ENCODE measurements at places on chromosomes 3 and 15.

GRCh38 chr3:9397906-9398699 is 688 bp downstream of the SETD5 start:
- DNase-seq, result no peak

DNA sequence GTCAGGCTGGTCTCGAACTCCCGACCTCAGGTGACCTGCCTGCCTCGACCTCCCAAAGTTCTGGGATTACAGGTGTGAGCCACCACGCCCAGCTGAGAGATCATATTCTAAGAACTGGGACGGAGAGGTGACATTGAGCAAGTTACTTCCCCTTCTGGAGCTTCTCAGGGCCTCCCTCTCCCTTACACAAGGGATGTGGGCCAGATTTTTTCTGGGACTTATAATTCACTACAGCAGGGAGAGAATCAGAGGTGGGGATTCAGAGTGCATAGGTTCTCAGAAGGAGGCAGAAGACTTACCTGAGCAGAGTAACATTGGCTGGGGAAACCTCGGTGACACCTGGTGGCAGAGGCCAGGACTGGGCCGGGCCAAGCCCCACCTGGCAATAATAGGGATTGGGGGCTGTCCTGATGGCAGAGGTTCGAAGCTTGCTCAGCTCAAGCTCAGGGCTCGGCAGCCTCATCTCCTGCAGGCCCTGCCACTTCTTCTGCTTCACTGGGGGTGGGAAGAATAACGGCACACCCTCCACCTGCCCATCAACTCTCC is 6.8 kb downstream of the LTK start:
- DNase-seq, result no peak

- no peak for DNase-seq
Observed at GRCh38 chr3:140972833-140973232, 31.2 kb downstream of the SLC25A36 start.

GRCh38 chr3:88668180-88668579 is 439.2 kb upstream of the EPHA3 start:
- no peak for DNase-seq

DNA sequence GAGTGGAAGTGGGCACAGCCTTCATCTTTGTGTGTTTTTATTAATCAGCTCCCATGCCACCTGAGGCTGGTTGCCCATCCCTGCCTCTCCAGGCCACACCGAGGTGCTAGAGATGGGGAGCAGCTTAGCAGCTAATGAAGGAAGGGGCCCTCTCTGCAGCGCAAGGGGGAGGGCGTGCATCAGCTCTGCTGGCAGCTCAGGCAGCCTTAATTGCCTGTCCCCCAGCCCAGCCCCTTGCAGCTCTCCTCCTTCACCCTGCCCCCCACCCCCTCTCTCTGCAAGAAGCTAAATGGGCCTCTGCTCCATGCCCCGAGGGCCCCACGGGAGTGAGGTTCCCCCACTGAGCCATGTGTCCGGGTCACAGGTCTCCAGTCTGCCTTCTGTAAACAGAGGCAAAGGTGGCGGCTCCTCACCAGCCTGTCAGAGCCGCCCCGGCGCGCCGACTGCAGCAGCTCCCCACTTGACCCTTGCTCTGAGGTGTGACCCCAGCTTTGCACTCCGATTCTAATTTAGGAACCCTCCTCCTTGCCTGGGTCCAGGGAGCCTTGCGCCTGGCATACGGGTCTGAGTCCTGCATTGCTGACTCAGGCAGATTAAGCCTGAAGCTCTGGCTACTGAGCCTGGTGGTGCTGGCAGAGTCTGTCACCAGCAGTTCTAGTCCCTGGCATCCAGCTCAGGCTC is 27.9 kb upstream of the NTRK3 start:
- DNase-seq, result no peak

DNA sequence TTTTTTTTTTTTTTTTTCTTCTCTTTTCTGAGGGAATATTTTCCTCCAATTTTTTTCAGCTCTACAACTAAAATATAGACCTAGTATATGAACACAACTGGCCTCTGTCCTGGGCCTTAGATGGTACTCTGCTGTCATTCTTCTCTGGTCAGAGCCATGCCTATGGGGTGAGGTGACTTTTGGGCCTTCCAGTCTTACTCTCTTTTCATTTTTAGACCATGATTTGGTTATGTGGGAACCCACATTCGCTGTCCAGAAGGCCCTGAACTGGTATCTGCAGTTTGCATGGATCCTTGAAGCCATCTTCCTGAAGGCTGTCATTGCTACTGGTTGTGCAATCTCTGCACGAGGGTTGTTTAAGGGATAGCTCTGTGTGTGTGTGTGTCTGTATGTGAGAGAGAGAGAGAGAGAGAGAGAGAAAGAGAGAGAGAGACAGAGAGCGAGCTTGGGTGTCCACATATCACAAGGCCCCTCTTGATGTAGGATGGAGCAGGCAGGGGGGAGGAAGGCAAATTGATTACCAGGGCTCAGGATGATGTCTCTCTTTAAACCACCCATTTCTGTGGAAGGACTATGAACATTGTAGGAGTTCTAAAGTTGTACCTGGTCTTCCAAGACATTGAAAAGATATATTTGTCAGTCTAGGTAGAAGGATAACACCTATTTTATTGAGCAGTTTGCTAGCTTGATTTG is 6.9 kb downstream of the TGFBR2 start:
- no peak for DNase-seq

DNA sequence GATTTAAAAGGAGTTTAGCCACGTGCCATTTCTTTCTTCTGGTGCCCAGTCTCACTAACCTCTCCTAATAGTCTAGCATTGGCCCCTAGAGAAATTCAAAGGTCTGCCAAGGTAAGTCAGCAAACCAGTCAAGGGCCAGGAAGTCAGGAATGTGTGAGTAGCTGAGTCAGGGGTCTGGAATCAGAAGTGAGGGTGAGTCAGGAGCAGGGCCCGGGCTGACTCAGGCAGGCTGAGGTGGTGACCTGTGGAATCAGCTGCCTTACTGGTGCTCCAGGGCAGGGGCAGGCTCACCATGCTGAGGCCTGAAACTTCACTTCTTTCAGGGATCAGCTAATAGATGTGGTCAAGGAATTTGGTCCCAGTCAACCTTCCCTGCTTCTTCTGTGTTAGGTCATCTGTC is 105.8 kb upstream of the MYZAP start:
- no peak for DNase-seq

DNA sequence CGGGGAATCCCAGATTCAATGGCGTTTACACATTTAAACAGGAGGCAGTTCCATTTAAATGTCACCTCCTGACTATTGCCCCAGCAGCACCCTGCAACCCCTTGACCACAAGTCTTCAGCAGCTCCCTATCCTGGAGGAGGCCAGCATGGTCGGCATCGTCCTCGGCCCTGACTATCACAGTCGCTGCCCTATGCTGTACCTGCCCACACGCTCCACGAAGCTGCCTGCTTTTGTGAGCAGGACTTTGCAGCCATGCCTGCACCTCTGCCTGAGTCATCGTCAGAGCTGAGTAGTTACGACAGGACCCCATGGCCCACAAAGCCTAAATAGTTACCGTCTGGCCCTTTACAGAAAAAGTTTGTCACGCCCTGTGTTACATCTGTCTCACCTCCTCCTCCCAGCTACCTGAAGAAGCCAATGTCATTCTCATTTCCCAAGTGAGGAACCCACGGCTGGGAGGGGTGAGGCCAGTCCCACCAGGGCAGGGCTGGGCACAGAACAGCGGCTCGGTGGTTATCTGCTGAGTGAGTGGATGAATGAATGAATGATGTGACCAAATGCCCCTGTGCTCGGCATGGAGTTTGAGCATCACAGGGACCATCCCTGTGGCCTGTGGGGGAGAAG is 47.8 kb upstream of the IQSEC1 start:
- no peak for DNase-seq

GRCh38 chr3:17765819-17766472 is 23.5 kb upstream of the TBC1D5 start:
- no peak for DNase-seq

DNA sequence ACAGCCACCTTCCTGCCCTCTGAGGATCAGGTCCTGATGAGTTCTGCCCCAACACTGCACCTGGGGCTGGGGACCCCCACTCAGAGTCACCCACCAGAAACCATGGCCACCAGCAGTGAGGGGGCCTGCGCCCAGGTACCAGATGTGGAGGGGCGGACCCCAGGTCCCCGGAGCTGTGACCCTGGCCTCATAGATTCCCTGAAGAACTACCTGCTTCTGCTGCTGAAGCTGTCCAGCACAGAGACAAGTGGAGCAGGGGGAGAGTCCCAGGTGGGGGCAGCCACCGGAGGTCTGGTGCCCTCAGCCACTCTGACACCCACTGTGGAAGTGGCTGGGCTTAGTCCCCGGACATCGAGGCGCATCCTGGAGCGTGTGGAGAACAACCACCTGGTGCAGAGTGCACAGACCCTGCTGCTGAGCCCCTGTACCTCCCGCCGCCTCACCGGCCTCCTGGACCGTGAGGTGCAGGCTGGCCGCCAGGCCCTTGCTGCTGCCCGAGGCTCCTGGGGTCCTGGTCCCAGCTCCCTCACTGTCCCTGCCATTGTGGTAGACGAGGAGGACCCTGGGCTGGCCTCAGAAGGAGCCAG is 27.0 kb upstream of the SLC28A1 start:
- DNase-seq, result no peak

GRCh38 chr15:60620708-60621107 is 141.8 kb upstream of the ICE2 start:
- DNase-seq, result no peak

DNA sequence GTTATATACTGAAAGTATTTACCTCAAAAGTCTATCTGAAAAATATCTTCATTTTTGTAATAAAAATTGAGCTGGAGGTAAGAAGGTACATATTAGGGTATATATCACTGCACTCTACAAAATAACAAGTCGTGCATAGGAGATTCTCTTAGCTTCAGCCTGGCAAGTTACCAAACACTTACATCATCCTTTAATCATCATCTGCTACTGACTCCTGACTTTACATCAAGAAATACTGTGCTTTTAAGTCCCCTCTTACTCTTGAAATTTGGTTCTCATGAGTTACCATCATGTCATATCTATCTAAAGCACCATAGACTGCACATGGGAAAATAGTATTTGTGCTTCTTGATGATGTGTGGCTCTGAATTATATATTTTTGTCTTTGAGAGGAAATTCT is 50.8 kb downstream of the LYSMD4 start:
- DNase-seq, result no peak

- DNase-seq, result no peak
Observed at GRCh38 chr3:155983834-155984474, 113.5 kb downstream of the GMPS start.

DNA sequence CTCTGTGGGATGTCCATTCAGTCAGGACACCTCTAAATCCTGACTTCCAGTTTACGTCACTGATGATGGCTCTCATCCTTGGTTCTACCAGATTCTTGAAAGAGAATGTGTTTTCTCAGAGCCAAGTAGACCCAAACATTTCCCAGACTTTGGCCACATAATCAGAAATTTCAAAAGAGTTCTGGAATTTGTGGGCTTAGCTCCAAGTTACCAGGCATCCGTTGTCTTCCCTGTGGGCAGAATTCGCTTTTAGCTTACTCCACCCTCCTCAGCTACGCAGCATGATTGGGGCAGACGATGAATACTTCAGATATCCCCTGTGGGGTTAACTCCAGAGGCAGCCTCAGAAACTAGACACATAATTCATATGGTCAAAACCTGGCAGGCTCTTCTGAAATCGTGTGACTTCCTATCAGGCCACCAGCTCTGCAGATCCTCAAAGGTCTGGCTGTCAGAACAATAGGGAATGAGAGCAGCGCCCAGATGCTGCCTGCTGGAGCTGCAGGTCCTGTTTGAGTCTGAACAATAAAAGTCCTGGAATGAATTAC is 30.6 kb downstream of the CRTC3 start:
- DNase-seq, result no peak

DNA sequence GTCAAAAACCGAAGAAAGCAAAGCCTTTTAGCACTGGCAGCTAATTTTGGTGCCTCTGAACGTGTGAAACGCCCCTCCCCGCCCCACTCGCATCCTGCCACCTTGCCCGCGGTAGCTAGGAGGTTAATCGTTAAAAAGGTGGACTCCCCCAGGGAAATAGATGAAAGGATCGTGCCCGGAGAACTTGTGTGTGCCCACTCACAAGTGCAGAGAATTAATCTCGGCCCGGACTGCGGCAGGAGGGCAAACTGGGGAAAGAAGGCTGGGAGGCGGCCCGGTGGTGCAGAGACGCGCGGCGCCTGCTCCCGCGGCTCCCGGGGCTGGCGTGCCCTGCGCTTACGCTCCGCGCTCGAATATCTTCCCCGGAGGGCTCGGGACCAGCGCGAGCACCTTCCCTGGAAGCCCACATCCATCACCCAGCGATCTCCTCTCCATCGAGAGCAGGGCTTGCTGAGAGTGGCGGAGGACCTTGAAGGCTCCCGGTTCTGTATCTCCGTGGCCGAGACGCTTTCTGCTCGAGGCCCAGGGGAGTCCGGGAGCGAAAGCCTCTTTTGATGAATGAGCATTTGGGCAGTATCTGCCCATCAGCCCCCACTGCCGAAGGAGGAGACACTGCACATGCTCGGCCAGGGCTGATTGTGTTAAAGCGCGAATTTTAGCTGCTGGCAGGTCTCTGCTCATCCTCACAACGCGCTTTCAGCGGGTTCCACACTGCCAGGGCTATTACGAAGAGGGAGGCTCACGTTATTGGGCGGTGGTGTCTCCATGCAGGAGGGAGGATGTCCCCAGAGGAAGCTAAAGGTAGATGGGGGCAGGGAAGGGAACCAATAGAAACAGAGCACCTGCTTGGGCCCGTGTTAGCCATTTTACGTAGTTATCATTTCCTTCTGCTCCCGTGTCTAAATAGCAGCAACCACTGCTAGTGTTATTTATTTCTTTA is 1.3 kb upstream of the SPTSSB start:
- DNase-seq, result no peak

DNA sequence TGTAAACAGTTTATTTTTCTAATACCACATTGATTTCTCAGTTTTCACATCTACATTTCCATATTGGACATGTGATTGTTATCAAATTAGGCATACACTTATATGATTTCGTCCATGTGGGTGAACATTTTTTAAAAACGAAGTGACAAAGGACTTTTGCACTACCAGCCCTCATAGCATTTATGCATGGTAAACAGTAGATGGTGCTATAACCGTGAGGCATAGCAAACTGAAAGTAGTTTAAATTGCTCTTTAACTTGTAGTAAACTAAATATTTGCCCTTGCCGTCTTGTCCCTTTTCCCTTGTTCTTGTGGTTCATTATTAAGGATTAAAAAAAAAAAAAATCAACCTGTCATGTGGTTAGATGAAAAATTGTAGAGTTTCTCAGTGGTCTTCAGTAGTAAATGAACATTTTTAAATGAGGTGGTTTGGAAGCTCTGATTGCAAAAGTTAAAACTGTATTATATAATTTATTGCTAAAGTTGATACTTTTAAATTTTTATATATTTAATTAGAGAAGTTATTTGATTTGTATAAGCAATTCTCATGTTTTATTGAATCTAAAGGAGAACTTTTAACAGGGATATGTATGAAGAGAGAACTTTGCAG is 24.0 kb downstream of the STX19 start:
- DNase-seq, result no peak

- DNase-seq, result no peak
Observed at GRCh38 chr3:105960381-105960780, 91.6 kb upstream of the CBLB start.

- no peak for DNase-seq
Observed at GRCh38 chr3:126266291-126266840, 86.0 kb upstream of the ALDH1L1 start.

GRCh38 chr3:8619548-8619947 is 25.1 kb downstream of the SSUH2 start:
- no peak for DNase-seq
